CD4-positive, alpha-beta T cell treated with Interferon gamma for 1 hour (primary cell): ENCODE measurements at places on chromosomes 1 and 21.

DNA sequence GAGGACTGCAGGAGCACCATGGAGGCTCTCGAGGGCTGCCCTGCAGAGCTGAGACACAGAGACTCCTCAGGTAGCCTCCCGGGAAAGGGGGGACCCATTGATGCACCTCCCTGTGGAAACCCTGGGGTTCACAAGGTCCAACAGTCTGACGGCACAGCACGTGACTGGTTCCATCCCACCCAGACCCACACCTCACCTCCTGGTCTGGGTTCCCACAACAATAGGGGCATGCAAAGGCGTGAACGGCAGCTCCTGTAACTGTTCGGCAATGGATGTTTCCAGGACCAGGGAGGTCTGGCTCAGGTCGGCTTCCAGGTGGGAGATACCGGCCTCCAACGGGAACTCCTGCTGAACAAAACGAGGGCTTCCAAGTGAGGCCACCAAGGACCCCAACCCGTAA lies 86.8 kb downstream of the NPHP4 start:
- DNase-seq = no peak

GRCh38 chr1:245611251-245611650 lies 456.5 kb downstream of the KIF26B start:
- DNase-seq = no peak

DNA sequence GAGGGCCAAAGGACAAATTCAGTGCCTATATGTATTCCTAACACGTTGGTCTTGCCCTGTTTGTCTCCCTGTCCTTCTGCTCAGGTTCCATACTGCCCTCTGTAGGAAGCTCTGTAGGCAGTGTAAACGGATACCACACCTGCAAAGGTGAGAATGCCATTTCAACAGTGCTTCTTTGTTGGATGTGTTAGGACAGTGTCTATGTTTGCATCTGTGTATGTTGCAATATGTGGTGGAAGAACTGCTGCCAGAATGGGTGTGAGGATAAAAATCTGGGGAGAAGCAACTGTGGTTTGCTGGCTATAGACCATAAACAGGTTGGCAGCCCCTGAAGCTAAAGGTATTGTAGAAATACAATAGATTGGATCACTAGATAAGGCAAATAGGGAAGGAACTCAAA lies 113.1 kb upstream of the BMP8A start:
- no peak for DNase-seq

DNA sequence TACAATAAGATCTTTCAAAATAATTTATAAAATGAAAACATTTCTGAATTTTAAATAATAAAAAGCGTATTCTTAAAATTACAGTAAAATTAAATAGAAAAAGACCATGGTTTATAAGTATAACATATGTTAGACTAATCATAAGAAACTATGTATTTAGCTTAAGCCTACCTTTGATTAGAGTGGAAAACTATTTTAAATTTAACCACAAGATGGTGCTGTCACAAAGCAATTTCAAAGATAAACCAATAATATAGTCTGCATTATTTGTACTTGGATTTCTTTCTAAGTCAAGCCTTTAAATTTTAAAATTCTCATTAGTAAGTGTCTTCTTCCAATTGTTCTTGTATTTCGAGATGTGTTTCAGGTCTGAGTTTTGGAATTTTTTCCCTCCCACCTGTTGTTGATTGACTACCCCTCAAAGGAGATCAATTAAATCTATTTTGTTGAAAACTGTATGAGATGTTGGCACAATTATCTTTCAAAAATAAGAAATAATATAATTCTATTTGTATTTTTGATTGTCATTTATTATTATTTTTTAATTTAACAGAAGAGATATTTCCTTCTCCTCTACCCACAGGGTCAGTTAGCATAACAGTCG lies 459.8 kb downstream of the KCNT2 start:
- DNase-seq = no peak

- DNase-seq = no peak
These were observed 60.1 kb upstream of the COA6 start for GRCh38 chr1:234313171-234313570.

DNA sequence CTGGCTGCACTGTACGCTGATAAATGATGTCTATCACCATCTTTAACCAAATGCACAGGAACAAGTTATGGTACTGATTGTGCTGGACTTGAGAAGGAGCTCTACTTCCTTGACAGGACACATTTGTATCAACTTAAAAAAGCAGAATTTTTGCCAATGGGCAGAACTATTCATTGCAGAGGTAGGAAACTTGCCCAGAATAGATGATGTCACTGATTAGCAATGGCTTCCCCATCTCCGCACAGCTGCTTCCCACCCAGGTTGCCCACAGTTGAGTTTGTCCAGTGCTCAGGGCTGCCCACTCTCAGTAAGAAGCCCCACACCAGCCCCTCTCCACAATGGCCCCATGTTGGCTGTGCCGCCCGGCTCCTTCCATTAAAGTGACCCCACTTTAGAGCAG lies 33.4 kb downstream of the CAPN2 start:
- no peak for DNase-seq

- DNase-seq = no peak
These were observed 14.7 kb upstream of the NBPF11 start for GRCh38 chr1:148166558-148167492.

GRCh38 chr1:33255347-33256220 lies 708 bp upstream of the ZNF362 start:
- DNase-seq = peak; percentile 50

- DNase-seq = no peak
These were observed 5.2 kb upstream of the MARCKSL1 start for GRCh38 chr1:32341186-32341757.

DNA sequence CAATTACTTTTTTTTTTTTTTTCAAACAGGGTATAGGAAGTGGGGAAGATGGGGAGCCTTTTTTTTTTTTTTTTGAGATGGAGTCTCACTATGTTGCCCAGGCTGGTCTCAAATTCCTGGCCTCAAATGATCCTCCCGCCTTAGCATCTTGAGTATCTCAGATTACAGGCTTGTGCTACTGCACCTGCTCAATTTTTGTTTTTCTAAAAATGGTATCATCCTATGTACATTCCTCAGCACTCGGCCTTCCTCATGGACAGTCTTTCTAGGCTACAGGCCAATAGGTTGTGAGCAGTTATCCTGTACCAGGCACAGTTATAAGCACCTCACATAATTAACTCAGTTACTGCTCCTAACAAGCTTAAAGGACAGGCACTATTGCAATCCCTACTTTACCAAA lies 132.1 kb upstream of the EDN2 start:
- no peak for DNase-seq

- DNase-seq = no peak
These were observed 88.9 kb downstream of the TMEM53 start for GRCh38 chr1:44585315-44585920.

- DNase-seq = no peak
These were observed 56.5 kb downstream of the COLGALT2 start for GRCh38 chr1:183980951-183981525.

DNA sequence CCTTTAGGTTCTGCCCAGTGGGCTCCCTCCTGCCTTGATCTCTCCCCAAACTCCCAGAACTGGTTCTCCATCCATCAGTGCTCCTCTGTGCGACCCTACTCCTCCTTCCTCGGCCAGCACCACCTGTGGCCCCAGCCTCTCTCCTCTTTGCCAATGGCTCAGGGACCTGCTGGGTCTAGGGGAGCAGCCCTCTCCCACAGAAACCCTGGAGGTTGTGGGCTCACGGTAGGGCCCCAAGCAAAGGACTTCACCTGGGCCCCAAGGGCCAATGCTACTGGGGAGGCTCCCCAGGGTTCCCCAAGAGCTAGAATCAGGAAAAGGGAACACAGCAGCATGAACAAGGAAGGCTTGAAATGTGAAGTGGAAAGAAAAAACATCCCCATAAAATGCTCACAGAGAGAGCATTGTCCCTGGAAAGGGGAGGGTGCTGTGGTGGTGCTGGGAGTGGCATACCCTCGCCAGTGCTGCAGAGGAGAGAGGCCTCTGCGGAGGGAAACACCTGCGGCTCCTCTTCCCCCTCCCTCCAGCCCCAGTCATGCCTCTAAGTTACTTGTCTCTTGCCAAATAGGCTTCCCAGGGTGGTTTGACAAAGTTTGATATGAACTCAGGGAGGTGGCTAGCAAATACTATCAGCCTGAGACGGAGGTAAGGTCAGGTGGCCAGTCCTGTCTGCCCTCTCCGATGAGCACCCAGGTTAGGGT lies 2.5 kb downstream of the TMEM63A start:
- no peak for DNase-seq

DNA sequence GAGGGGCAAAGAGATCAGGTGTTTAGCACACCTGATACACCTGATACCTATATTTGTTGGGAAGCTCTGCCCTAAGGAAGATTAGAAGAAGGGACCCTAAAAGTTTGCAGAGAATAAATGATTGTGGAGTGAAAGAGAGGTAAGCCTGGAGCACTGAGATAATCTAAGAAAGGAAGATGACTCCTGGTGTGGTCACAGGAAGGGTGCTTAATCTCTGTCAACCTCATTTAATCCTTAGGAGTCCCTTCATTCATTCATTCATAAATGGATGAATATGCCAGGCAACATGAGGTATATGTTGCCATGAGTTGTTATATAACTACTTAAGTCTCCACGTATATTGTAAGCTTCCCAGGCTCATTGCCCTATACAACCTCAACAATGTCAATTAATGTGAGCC lies 16.2 kb upstream of the MNDA start:
- no peak for DNase-seq

DNA sequence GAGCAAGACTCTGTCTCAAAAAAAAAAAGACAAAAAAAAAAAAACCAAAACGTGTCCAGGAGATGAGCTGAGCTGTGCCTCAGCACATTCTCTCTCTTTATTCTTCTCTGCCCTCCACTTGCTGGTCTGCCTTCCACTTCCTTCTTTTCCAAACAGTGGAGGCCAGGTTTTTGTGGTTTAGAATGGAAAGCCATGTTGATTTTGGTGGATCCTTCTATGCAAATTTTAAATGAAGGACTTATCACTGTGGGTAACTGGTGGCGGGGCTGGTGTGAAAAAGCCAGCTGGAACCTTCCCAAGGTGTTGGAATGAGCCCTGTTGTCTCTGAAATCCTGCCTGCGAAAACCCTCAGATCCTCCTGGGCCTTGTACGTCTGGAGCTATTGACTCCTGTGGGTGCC lies 61.9 kb downstream of the PTPRU start:
- no peak for DNase-seq

- DNase-seq = no peak
These were observed 51.9 kb downstream of the DHX9 start for GRCh38 chr1:182890927-182891610.

- DNase-seq = no peak
These were observed 21.0 kb downstream of the MMEL1 start for GRCh38 chr1:2611621-2612437.

DNA sequence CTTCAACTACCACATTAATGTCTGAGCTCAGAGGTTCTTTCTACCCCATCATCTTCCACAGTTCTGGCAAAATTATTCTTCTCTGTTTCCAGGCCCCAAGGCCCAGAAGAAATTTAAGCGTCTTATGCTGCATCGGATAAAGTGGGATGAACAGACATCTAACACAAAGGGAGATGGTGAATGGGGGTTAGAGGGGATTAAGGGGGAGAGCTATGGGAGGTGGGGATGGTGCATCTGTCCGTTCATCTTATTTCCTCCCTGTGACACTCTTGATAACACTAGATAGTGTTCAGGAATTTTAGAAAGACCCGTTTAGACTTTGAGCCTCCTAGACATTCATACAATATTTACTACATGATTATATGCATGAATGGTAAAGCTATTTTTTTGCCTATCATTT lies 17.6 kb upstream of the RPRD2 start:
- DNase-seq = no peak

GRCh38 chr1:1210726-1211540 lies 3.0 kb downstream of the TNFRSF4 start:
- no peak for DNase-seq

DNA sequence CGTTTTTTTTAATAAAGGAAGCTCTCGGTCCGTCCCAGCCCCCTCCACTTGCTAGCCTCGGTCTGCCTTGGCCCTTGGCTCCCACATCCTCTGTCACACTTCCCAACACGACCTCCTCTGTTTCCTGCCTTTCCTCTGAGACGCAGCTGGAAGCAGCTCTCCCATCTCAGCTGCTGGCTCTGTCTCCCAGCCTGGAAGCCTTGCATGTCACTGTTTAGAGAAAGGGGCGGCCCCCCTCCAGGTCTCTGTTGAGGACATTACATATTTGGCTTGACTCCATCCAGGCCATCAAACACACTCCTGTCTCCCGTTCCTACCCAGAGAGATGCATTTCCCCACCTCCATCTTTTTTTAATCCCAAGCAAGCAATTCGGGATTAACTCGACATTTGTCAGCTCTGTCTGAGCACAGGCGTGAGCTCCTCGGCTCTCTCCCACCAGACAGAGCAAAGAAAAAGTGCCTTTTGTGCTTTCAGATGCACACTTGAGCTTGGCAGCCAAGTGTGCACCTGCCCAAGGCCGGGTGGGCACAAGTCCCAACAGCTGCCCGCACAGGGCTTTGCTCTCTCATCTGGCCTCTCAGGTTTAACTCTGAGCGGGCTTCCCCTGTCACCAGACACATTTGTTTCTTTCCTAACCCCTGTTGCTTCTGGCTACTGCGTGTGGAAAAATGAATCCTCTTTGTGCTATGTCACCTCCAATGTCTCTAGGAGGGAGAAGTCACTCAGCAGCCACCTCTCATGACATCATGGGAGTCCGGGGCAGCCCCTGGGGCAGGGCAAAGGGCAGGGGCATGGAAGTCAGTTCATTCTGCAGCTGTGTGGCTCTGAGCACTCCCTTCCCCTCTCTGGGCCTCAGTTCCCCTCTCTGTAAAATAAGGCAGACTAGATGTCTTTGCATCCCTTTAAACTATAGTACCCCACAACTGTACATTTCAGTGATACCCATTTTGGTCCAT lies 108.3 kb downstream of the KCND3 start:
- no peak for DNase-seq

GRCh38 chr1:195580988-195581387 lies 1027.3 kb downstream of the KCNT2 start:
- no peak for DNase-seq

GRCh38 chr1:26900001-26900814 lies at the start of gene GPATCH3:
Gene GPATCH3 (minus strand): TSS chr1:26900467. CDS start chr1:26900442, 25 bp downstream.
- peak; percentile 86 for DNase-seq

GRCh38 chr1:229159668-229160544 lies 111.0 kb upstream of the RAB4A start:
- DNase-seq = no peak

DNA sequence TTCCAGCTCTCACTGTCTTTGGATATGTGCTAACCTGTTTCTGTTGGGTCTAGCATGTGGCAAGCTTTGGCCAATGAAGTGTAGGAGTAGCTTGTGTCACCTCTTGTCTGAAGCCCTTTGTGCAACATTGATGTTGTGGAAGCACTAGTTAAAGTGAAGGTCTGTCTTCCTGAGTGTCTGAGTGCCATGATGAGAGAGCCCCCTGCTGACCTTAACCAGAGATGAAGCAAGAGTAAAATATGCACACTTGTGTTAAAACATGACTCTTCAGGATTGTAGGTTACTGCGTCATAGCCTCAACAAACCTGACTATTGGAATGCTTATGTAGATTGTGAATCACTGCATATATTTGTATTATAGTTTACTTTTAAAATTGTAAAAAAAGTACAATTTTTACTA lies 103.7 kb downstream of the NCAM2 start:
- DNase-seq = no peak

DNA sequence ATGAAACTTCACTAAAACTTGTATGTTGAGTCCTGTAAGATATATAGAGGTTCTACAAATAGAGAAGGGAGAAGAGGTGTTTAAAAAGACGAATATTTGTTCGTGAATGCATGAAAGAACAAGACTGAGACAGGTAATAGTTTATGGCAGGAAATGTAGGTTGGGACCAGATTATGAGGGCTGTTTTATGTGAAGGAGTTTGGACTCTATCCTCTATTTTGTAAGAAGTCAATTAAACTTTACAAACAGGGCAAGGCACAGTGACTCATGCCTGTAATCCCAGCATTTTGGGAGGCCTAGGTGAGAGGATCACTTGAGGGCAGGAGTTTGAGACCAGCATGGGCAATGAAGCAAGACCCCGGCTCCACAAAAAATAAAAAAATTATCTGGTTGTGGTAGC lies 5.7 kb downstream of the SLC35A3 start:
- DNase-seq = no peak
